ENCODE measurements at places on chromosomes 11 and 22.

GRCh38 chr11:22753416-22753815 is 76.2 kb downstream of the SVIP start:
- DNase-seq, result no peak

DNA sequence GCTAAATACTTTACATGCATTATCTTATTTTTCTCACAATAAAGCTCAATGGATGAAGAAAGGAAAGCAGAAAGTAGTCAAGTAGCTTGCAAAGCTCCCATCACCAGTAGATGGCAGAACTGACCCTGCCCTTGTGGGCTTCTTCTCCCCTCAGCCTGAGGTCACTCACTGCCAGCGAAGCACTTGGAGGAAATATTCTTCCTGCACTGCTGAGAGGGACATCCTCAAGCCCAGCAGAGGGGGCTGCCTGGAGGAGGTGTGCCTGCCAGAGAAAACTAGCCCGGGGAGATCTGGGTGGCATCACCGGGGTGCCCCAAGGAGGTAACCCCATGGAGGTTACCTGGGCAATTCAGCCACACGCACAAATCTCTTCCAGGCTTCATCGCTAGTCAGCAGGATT is 6.6 kb downstream of the APOL4 start:
- DNase-seq, result no peak

GRCh38 chr11:44684859-44685281 is 41.9 kb upstream of the TSPAN18 start:
- DNase-seq, result no peak

DNA sequence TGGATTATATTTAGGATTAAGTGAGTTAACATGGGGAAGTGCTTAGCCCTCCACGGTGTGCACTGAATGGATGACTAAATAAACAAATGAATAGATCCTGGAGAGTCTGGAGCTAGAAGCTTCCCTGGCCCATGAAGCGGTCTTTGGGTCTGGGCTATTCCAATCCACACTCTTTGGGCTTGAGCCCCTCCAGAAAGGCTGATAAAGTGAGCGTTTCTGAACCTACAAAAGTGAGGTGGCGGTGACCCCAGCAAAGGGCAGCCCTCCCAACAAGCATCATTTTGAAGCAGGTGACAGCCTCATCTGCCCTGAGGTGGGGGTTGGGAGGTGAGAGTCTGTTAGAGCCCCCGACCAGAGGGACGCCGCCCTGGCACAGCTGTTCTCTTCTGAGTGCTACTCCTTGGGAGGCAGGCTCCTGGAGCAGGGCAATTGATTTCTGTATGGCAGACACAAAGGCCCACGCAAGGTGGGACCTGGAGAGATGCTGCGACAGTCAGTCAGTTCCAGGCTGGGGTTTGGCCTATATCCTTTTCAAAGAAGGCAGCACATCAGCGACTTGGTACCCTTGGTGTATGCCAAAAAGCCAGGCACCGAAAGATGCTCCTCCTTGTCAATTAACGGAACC is 157.8 kb downstream of the CACNA1I start:
- no peak for DNase-seq

- no peak for DNase-seq
Measured at GRCh38 chr11:66238786-66239413, 29.5 kb upstream of the RAB1B start.

GRCh38 chr11:9459667-9460321 is 1.0 kb upstream of the ZNF143 start:
- no peak for DNase-seq

GRCh38 chr11:68314203-68315170 is 2.1 kb downstream of the LRP5 start:
- DNase-seq, result no peak

GRCh38 chr22:50486561-50487289 is at the start of gene MIOX:
MIOX (plus strand) TSS chr22:50486859; CDS start chr22:50486898, 39 bp downstream.
- no peak for DNase-seq

DNA sequence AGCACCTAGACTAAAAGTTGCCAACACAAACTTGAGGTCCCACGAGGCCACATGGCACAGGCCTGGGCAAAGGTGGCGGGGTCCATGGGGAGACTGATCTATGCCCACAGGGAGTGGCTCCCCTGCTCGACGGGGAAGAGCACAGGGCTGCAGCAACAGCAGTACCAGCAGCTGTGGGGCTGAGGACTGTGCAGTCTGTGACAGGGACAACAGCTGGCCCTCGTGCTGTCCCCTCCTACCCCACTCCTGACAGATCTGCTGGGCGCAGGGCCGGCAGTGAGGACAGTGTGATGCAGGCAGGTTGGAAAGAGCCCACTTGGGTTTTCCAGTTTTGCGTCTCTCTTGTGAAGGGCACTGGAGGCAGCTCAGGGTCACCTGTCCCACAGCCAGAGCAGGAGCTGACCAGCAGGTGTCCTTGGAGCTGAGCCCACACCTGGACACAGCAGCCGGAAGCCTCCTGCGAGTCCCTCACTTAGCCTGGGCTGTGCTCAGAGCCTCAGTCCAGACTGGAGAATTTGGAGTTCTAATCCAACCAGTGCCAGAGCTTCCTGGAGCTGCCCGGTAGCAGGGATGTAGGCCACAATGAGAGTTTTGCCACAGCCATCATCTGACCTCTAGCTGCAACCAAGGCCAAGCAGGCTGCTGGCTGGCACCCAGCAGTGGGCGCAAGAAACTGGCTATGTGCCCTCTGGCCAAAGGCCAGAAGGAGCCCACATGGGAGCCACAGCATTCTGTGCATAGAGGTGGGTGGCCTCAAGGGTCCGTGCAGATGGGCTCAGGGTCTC is 3.6 kb upstream of the GAS2L1 start:
- no peak for DNase-seq

- DNase-seq, result no peak
Measured at GRCh38 chr11:110755941-110756340, 43.7 kb upstream of the ARHGAP20 start.

DNA sequence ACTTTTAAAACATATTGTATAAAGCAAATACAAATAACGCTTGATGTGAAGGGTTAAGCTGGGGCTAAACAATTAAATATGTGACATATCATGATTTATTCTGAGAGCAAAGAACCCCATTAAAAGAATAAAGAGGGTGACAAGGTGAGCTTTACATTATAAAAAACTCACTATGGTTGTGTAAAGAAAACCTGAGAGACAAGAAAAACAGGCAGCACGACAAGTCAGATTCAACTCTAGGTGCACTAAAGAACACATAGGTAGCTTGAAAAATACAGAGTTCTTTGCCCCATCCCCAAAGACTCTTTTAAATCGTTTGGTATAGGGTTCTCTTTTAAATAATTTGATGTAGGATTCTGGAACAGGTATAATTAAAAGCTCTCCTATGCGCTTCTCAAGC is 63.5 kb downstream of the LUZP2 start:
- DNase-seq, result no peak

- peak; percentile 55 for DNase-seq
Measured at GRCh38 chr11:104705490-104706190, 192.6 kb downstream of the CASP12 start.

- no peak for DNase-seq
Measured at GRCh38 chr11:59611570-59612565, 3.7 kb downstream of the OSBP start.

DNA sequence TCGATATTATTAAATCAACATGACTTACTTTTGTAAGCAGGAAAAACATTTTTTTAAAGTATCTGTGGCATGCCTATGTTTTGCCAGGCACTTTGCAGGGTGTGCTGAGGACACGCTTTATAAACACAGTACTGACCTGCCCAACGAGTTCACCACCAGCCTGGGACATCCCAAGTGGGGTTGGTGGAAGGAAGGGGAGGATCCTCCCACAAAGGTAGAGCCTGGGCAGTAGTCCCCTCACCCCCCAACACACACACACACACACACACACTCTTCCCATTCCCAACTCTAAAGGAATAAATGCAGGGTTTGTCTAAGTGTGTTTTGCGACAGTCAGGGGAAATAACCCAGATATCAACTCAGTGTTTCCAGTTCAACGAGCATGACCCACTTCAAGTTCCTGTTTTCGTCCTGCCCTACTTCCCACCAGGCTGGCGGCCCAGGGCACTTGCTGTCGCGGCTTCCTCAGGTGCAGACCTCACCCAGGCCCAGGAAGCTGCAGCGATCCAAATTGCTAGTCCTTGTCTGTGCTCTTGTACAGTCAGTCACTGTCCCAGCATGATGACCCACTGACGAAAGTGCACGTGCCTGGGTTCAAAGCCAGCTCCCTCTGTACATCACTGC is 3.1 kb downstream of the CERK start:
- DNase-seq, result peak; percentile 56

DNA sequence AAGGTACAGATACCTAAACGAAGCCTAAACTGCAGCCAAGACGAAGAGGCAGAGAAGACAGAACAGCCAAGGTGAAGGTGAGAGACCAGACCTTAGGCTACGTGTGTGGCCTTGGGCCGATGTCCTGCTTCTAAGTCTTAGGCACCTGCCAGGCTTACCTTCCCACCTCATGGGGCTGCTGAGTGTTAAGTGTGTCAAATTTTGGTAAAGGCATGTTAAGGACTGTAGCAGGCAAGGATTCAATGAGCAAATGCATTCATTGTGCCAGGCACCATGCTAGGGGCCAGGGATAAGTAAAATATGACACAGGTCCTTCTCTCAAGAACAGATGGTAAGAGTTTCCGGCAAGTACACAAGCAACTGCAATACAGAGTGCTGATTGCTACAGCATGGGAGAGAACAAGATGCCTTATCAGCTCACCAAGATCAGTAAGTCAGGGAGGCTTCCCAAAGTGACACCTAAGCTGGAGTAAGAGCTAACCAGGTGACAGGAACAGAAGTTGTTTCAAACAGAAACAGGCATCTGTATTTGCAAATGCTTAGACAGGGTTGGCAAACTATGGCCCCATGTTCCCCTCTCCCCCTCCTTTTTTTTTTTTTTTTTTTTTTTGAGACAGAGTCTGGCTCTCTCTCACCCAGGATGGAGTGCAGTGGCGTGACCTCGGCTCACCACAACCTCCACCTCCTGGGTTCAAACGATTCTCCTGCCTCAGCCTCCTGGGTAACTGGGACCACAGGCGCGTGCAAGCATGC is 46.7 kb downstream of the CLTCL1 start:
- no peak for DNase-seq

DNA sequence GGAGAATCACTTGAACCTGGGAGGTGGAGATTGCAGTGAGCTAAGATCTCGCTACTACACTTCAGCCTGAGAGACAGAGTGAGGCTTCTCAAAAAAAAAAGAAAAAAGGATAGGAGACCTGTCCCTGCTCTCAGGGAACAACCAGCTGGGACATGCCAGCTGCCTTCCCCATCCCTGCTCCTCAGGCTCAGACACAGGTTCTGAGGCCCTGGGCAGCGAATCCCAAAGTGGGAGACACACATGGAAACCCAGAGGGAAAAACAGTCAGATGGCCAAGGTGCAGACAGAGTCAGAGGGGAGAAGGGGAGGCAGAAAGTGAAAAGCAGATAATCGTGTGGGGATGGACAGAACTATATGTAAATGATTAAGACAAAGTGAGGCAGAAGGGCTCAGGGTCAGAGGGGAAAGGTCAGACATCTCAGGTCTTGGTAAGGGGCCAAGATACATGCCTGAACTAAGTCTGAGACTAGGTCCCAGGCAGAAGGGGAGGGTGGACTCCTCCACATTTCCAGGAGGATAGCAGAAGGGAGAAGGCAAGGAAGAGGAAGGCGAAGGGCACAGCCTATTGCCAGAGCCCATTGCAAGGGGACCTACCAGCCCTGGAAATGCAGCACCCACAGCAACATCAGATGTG is 14.2 kb downstream of the STARD10 start:
- DNase-seq, result no peak

GRCh38 chr11:69161117-69161407 is 5.3 kb downstream of the SMIM38 start:
- DNase-seq, result no peak

DNA sequence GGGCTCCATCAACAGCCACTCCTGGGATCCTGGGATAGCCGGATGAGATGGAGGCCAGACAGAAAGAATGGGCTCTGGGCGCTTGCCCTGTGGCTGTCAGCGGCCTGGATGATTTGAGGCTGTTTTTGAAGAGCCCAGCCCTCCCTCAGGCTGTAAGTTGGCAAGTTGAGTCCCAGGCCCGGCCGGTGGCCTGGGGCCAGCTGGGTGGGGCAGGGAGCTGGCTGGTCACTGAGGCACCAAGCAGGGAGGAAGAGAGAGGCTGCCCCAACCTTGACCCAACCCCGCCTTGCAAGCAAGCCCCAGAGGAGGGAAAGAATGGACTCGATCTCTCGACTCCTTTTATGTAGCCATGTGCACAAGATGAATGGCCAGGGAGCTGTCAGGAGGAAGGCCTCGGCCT is 34.9 kb downstream of the RIBC2 start:
- no peak for DNase-seq

- DNase-seq, result no peak
Measured at GRCh38 chr11:45288339-45288738, 2.2 kb upstream of the SYT13 start.

GRCh38 chr11:33885338-33886005 is 6.4 kb downstream of the LMO2 start:
- no peak for DNase-seq

Data from activated T-helper 1 cell treated with Interleukin-2 at 50 U/mL for 16 hours (primary cell).